ENCODE measurements at places on chromosomes 1 and 21. TPM values are rescaled to one million over a fixed set of nuclear protein-coding genes. Genes with fewer than 3 reads are reported as not detected.

Gene LAD1
- not detected for total RNA-seq

Gene CNR2
- 0.85 TPM for total RNA-seq

Gene IVNS1ABP
- 499 TPM for total RNA-seq

Gene SLC26A9
- total RNA-seq = not detected

GRCh38 chr21:46328151-46328550 lies 4.2 kb downstream of the PCNT start:
- no peaks in the 10 kb centered on the region for H3K27me3 ChIP-seq
- peaks cover 6% of the 10 kb centered on the region for H3K36me3 ChIP-seq
- H3K4me3 ChIP-seq = no peak overlapping the region
- H3K27ac ChIP-seq = no peak overlapping the region
- DNase-seq = no peak

DNA sequence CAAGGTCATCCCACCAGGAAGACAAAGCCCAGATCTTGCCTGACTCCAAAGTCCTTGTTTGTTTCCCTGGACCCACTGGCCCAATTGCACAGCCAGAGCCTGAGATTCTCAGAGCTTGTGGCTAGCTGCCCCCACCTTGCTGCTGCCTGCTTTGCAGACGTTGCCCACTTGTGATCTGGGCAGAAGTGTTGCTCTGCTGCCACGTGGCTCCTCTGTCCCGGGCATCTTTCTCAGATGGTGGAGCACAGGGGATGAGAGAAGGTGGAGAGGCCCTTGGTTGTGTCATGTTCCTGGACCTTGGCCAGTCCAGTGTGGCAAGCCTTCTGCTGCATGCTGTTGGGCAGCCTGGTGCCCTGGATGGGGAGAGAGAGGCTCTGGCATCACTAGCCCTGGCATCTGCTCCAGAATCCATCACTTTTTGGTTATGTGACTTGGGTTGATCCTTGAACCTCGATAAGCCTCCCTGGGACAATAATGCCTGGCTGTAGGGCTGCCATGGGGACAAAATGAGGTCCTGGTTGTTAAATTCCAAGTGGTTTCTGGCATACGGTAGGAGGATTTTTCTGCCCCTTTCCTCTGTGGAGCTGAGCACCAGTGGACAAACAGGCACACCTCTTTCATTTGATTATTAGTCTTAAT lies 1.5 kb upstream of the NR0B2 start:
- H3K27me3 ChIP-seq = peaks cover 2% of the 10 kb centered on the region
- DNase-seq = no peak
- no peak overlapping the region for H3K27ac ChIP-seq
- H3K4me3 ChIP-seq = no peak overlapping the region
- H3K36me3 ChIP-seq = no peaks in the 10 kb centered on the region

DNA sequence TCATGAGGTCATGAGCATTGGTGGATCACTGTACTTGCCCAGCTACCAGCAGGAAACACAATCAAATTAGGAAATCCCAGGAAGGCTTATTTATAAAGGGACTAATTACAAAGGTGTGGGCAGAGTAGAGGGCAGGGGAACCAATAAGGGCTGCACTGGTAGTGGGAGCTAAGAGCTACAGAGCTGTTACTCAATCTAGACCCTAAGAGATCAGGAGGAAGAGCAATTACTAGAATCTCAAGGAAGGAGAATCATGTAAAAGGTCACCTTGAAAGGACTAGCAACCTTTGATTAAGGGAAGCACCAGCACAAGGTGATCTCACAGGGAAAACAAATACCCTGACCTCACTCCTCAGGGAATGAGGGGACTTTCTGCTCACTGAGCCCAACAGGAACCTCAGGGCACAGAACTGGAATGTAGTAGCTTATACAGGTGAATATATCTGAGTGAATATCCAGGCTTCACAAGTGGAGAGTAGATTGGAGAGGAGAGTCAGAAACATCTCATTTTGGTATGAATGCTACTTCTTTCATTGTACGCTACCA lies 66.8 kb downstream of the SAMSN1 start:
- H3K36me3 ChIP-seq = no peaks in the 10 kb centered on the region
- no peak for DNase-seq
- H3K4me1 ChIP-seq = peaks cover 11% of the 10 kb centered on the region
- H3K27me3 ChIP-seq = no peaks in the 10 kb centered on the region

- H3K4me3 ChIP-seq = no peak overlapping the region
- H3K4me1 ChIP-seq = no peaks in the 10 kb centered on the region
- no peak for DNase-seq
- H3K27me3 ChIP-seq = peaks cover 57% of the 10 kb centered on the region
These were observed 60.8 kb upstream of the BCL9 start for GRCh38 chr1:147480565-147480935.

DNA sequence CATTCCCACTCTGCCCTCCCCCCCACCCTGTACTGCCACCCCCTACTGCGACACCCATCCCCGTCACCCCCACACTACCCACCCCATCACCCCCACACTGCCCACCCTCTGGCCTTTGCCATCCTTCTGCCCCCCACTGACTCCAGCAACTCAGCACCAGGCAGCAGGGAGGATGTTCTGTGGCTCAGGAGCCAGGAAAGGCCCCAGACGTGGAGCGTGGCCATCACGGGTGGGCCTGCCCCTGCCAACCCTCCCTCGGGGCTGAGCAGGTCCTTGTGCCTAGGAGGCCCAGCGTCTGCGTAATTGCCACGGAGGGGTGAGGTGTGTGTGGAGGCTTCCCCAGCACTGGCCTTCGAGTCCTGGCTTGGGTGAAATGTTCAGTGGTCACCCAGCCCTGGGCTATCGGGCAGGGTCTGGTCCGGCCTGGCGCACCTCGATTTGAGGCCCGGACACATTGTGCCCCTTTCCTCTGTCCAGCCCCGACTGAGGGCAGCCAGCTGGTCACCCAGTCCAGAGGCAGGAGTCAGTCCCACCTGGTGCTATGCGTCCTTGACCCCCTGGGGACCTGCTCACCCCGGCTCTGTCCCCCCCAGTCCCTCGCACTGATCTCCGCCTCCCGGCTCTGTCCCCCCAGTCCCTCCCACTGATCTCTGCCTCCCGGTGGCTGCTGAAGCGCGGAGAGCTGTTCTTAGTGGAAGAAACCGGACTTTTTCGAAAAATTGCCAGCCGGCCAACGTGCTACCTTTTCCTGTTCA lies 23.0 kb downstream of the ARHGEF16 start:
- peaks cover 2% of the 10 kb centered on the region for H3K4me1 ChIP-seq
- H3K4me3 ChIP-seq = no peak overlapping the region
- H3K27me3 ChIP-seq = peaks cover 5% of the 10 kb centered on the region
- H3K27ac ChIP-seq = no peak overlapping the region
- no peak for DNase-seq
- no peaks in the 10 kb centered on the region for H3K36me3 ChIP-seq

All from T-helper 17 cell (primary cell).